Body of pancreas (tissue), 4 donors: ENCODE measurements at places on chromosomes 5 and 9.

DNA sequence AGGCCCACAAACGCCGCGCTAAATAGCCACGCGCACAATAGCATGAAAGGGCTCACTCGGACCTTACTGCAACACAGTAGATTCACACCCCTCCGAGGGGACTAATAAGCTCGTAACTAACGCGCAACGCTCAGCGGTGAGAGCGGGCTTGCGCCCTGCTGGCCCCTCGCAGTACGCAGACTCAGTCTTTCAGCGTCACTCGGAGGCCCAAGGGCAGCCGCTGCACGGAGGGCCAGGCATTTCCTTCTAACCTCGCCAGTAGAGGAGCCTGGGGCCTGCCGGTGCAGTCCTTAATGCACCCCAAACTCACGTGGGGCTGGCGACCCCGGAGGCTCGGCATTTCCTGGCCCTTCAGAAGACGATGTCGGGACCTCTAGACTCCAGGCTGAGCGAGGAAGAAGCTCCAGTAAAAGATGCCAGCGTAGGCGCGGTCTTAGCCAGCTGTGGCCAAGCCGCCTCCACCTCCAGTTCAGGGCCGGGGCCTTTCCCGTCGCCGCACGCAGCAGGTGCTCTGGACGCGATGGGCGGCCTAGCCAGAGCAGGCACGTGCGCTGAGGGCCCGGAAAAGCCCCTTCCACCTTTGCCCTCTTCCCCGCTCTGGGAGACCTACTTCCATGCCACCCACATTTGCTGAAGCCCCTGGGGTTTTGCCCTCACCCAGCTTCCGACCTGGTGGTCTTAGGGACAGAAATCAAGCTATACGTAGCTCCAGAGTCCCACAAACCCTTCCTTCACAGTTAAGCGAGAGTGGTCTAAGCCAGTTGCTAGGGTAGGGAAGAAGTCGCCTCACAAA lies 38.3 kb upstream of the TIFAB start:
- DNase-seq = no peak
- H3K27ac ChIP-seq = no peak overlapping the region
- peaks cover 5% of the 10 kb centered on the region for H3K27me3 ChIP-seq
- peaks cover 22% of the 10 kb centered on the region for H3K4me1 ChIP-seq
- H3K36me3 ChIP-seq = no peaks in the 10 kb centered on the region

DNA sequence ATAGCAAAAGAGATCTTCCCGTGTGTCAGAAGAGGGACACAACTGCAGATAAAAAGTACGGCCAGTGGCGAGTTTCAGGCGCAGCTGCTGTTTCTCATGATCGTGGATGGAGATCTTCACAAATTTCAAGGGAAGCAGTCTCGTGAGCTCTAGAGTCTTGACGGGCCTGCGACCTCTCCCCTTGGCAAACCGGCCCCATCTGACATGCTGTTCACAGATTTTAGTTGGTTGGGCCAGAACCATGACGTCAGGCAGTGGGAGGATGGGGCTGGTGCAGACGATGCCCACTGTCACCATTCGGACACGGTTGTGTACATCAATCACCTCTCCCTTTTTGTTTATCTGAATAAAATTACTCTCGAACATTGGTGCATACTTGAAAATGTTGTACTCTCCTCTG lies 396 bp downstream of the GARIN3 start:
- no peaks in the 10 kb centered on the region for H3K27me3 ChIP-seq
- no peak overlapping the region for H3K4me3 ChIP-seq
- H3K4me1 ChIP-seq = no peaks in the 10 kb centered on the region
- no peaks in the 10 kb centered on the region for H3K36me3 ChIP-seq
- no peak overlapping the region for H3K27ac ChIP-seq
- no peak for DNase-seq

- no peak overlapping the region for H3K27ac ChIP-seq
- DNase-seq = no peak
- no peaks in the 10 kb centered on the region for H3K27me3 ChIP-seq
These were observed 120.6 kb downstream of the LHFPL2 start for GRCh38 chr5:78527925-78528324.

- DNase-seq = no peak
- H3K27ac ChIP-seq = peak overlapping the region; percentile 93
- H3K4me1 ChIP-seq = peaks cover 43% of the 10 kb centered on the region
- H3K27me3 ChIP-seq = no peaks in the 10 kb centered on the region
- no peaks in the 10 kb centered on the region for H3K36me3 ChIP-seq
These were observed 251.8 kb upstream of the DMRT1 start for GRCh38 chr9:589723-590122.

DNA sequence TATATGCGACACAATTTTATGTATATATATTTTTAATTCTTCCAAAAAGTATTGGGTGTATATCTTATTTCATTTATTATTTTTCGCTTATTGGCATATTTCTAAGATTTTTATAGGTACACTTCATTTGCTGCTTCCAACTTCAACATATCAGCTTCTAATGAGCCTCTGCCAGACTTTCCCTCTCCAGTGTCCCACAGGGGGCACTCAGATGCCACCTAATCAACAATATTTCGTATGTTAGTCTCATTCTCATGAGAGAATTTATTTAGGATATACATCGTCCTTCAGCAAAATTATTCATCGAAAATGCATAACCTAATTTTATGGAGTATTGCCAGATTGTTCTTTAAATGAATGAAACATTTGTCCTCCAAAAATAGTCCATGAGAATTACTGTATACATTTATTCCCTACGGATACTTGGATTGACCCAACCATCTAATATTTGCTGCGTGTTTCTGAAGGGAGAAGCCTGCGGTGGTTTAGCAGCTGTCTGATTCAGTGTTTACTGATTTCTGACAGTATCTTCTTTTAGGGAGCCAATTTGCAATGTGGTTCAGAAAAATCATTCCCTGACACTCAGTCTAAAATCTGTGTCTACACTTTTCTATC lies 100.6 kb upstream of the SELENOP start:
- H3K4me1 ChIP-seq = peaks cover 10% of the 10 kb centered on the region
- no peak overlapping the region for H3K4me3 ChIP-seq
- H3K27me3 ChIP-seq = peaks cover 7% of the 10 kb centered on the region
- H3K36me3 ChIP-seq = no peaks in the 10 kb centered on the region
- DNase-seq = no peak

DNA sequence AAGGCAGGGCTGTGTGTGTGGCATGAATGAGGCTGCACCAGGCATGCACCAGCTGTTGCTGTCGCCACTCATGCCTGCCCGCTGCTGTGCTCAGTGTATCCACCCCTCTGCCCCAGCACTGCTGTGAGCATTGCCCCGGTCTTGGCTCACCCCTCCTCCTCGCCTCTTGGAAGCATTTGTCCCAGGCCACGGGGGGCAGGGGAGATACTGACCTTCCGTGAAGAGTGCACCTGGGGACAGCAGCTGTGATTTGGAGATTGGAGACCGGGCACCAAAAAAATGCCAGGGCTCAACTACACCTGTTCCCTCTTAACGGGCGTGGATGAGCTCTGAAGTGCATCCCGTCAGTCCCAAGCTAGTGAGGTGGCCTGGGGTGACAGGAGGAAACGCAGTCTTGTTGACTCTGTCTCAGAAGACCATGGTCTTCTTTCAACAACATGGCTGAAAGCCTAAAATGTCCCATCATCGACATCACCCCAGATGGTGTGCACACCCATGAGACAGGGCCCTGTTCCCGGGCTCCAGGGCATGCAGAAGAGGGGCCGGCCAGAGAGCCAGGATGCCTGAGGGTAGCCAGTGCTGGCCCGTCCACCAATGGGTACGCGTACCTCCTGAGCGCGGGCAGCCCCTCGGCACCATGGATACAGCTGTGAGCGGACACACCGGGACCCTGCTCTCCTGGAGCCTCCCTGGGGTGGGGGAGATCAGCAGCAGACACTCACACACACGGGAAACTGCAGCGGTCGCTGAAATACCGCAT lies 115.8 kb downstream of the COL5A1 start:
- DNase-seq = no peak
- no peaks in the 10 kb centered on the region for H3K4me1 ChIP-seq
- H3K4me3 ChIP-seq = no peak overlapping the region
- no peaks in the 10 kb centered on the region for H3K27me3 ChIP-seq
- no peak overlapping the region for H3K27ac ChIP-seq
